ENCODE measurements at places on chromosomes 11 and 22.

DNA sequence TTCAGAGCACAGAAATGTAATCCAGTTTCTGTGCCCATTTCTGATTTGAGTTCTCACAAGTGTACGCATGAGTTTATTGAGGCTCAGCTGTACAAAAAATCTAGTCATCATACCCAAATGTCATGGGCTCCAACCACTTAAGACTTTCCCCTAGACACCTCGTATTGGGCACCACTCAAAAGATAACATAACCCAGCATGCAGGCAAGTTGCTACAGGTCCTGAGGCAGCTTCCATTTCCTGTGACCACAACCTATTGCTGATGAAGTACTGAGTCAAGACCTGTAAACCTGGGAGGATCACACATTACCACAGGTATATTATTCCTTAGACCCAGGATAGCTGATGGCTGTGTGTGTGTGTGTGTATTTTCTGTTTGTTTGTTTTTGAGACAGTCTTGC is 95.2 kb downstream of the MRTFA start:
- no peak for DNase-seq

- no peak for DNase-seq
Measured at GRCh38 chr11:84194696-84195095, 908.5 kb upstream of the CCDC90B start.

- no peak for DNase-seq
Measured at GRCh38 chr11:61983419-61983818, 16.0 kb upstream of the FTH1 start.

GRCh38 chr11:121199516-121199915 is 93.1 kb upstream of the SC5D start:
- DNase-seq: no peak

DNA sequence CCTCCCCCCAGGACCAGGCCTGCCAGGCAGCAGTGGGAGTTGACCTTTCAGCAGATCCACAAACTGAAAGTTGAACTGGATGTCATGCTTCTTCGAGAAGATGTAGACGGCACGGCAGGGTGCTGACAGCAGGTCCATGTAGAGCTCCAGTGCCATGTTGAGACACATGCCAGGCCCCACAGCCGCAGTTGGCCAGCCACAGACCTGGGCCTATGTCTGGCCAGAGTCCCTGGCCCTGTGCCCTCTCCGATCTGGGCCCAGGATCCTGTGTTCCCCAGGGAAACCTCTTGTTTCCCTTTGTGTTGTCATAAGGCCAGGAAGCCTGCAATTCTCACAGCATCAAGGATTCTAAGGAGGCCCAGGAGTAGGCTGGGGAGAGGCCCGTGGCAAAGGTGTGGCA is at the start of gene GSTT4:
TSS of gene GSTT4 (minus strand) at position 253 of the 400 bp plus-strand sequence. CDS start at position 156, 97 bp downstream.
- no peak for DNase-seq

DNA sequence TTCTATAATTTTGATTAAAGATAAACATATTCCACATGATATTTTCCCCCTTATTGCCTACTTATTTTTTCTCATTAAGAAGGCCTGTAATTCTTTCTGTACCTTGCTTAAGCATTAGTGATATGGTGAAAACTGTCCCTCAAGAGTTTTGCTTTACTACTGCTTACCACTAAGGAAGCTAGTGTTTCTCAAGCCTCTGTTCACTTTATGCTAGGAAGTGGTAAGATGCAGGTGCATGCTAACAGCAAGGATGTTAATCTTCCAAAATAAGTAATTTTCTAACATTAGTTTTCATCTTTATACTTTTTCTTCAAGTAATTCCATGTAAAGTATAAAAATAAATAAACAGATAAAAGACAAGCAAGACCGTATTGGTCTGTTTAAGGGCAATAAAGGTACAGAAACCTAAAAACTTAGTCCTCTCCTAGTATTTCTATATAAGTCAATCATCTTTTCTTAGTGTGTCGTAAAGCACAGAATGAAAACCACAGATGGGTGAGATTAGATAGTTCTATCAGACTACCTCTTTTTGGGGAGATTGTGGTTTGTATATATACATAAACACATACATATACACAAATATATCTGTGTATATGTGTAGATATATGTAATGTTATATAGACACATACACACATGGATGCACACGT is 731.0 kb upstream of the CNTN5 start:
- DNase-seq: no peak

DNA sequence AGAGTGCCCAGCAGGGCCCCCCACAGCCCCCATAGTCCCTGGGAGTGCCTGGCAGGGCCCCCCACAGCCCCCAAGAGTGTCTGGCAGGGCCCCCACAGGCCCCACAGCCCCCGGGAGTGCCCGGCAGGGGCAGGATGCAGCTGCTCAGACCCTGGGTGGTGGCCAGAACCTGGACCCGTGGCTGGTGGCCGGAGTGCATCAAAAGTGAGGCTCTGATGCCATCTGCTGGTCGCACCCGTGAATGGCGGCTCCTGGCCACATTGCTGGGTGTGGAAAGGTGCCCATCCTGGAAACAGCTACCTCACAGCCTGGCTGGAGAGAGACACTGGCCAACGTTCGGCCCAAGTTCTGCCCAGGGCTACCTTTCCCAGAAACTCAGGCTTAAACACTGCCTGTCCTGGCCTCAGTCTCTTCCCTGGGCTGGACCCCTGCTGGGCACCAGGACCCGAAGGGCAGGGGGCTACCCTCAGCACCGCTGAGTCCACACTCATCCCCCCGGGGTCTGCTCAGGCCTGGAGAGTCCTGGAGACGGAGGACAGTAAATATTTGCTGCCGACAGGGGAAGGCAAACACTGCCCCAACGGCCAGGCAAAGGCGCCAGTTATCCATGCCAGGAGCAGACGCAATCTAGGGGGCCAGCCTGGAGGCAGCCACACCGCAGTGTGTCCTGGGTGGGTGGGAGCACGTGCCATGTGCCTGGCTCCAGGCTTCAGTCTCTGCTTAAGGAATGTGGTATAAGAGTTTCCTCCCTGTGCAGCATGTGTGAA is 4.4 kb downstream of the INS start:
- DNase-seq: peak; percentile 88

GRCh38 chr11:16031210-16031609 is 325.1 kb downstream of the SOX6 start:
- DNase-seq: no peak

GRCh38 chr11:67230406-67230805 is 35.9 kb upstream of the GRK2 start:
- DNase-seq: no peak

DNA sequence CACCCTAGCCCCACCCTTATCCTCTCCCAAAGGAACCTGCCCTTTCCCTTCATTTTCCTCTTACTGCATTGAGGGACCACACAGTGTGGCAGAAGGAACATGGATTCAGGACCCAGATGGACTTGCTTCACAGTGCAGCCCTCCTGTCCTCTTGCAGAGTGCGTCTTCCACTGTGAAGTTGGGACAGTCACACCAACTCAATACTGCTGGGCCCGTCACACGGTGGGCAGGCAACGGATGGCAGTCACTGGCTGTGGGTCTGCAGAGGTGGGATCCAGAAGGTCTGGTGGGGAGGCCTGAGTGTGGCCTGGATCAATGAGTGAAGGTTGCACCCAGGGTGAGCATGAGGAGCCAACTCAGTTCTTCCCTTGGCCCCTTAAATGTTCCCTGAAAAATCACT is 129.9 kb upstream of the B3GAT1 start:
- DNase-seq: no peak

- DNase-seq: no peak
Measured at GRCh38 chr11:128240546-128240945, 346.8 kb downstream of the ETS1 start.

- DNase-seq: no peak
Measured at GRCh38 chr11:96393753-96394348, 4.0 kb downstream of the JRKL start.

DNA sequence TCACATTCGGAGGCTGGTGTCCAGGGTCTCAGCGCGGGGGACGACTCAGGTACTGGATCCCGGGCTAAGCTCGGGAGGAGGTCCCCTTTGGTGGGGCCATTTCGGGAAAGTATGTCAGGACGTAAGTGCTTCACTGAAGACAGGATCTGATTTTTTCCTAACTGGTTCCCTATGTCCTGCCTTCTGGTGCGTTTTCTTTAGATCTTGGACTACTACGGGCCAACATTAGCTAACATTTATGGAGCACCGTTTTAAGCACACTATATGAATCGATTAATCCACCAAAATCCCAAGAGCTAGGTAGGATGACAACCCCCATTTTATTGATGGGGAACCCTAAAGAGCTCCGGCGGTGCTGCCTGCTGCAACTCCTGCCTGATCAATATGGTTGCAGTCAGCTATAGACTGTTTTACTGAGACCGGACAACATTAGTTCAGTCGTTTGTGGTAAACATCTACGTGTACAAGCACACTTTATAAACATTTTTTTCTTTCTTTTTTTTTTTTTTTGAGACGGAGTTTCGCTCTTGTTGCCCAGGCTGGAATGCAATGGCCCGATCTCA is 17.0 kb upstream of the WDR74 start:
- DNase-seq: no peak

GRCh38 chr11:24556693-24557092 is 59.8 kb downstream of the LUZP2 start:
- DNase-seq: no peak

DNA sequence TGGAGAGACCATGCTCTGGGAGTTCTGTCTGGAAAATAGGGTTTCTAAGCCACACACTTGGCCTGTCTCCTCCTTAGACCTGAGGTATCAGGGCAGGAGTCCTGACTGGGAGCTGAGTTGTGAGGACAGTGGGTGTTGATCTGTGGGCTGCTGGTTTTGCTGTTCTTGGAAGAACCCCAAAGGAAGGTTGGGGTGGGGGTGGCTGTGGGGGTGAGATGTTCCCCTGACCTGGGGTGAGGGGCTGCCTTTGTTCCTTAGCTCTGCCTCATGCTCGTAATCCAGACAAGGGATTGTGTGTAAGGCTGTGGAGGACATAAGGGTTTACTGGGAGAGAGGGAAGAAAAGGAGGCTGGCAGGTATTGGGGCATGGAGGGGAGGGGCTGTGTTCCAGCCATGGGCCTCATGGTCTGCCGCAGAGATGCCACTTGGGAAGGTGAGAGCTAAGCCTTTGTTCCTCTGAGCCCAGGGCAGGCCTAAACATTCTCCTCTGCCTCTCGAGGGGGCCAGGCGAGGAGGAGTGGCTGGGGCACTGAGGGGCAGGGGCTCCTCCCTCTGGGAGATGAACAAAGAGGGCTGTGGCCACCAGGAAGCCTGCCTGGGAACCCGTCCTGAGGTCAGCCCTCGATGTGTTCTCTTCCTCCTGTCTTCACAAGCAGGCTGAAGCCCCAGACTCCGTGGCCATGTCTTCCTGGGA is 4.4 kb downstream of the OTOG start:
- DNase-seq: no peak

GRCh38 chr11:11626128-11626527 is 4.3 kb upstream of the GALNT18 start:
- no peak for DNase-seq

DNA sequence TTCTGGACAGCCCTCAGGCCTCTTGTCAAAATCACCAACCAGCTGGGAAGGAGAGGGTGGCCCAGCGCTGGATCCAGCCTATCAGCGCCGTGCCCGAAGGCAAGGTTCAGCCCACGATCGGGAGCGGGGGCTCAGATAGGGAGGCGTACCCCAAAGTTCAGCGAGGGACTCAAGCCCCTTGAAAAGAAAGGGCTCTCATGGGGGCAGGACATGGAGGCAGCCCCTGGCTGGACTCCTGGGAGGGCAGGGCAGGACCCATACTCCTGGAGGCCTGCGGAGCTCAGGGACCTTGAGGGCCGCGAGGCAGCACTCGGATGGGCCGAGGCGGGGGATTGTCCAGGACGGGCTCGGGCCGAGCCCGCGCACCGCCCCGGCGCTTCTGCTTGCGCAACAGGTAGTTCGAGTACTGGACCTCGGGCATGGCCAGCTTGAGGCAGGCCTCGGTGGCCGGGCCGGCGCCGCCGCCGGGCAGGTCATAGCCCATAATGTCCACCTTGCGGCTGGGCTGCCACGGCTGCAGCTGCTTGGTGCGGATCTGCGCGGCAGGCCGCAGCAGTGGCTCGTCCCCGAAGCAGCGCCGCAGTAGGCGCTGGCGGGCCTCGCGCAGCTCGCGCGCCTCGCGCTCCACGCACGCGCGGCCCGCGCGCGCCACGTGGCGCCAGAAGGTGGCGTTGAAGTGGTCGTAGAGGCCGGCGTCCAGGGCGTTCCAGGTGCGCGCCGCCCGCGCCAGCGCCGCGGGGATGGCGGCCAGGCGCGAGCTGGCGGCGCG is 6.5 kb downstream of the GAL3ST3 start:
- no peak for DNase-seq

- no peak for DNase-seq
Measured at GRCh38 chr11:13503393-13503792, 7.6 kb upstream of the PTH start.

GRCh38 chr11:31912808-31913207 is 101.7 kb upstream of the PAX6 start:
- DNase-seq: no peak

DNA sequence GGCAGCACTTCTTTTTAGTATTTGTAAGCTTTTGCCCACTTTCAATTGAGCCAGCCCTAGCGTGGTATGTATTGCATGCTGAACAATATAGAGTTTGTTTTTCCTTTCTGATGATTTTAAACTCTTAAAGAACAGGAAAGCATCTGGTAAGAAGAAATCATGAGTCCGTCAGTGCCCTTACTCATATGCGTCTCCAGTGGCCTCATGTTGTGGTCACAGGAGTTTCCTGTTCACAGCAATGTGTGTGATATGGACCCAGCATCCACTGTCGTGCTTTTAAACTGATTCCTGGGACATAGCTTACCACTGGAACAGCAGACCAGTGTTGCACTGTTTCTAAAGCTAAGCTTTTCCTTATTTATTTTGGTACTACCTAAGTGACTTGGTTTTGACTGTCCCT is 40.1 kb downstream of the BID start:
- DNase-seq: no peak

DNA sequence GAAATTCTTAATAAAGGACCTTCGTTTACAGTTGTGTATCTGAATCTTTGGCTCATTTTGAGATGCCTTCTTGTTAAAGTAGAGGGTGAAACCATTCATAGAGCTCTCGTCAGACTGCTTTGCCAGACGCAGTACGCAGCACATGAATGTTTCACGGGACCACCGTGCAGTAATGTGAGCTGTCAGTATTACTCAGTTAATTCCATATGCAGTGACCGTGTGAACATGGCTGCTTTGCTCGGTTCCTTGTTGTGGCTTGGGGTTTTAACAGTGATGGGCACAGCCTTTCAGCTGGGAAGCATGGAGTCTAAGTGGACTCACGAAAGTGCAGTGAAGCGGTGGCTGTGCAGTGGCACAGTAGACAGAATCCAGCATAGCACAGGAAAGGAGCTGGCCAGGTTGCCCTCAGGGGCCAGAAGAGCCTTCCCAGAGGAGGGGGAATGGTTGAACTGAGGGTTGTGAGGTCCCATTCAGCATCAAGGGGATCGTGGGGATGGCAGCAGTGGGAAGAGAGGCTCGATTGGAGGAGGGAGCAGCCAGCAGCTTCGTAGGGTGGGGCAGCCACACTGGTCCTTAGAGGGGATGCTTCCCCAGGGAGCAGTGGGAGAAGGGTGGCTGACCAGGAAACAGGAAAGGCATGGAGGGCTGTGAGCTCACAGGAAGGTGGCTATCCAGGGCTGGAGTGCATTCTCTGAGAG is 31.4 kb downstream of the PPFIA1 start:
- no peak for DNase-seq

GRCh38 chr11:41309716-41310115 is 149.7 kb downstream of the LRRC4C start:
- no peak for DNase-seq
